Brain (organoid and tissue), 16 donors: ENCODE measurements at places on chromosomes 11 and 22.

GRCh38 chr11:46336563-46337180 lies 10.6 kb upstream of the DGKZ start:
- no peak for DNase-seq

DNA sequence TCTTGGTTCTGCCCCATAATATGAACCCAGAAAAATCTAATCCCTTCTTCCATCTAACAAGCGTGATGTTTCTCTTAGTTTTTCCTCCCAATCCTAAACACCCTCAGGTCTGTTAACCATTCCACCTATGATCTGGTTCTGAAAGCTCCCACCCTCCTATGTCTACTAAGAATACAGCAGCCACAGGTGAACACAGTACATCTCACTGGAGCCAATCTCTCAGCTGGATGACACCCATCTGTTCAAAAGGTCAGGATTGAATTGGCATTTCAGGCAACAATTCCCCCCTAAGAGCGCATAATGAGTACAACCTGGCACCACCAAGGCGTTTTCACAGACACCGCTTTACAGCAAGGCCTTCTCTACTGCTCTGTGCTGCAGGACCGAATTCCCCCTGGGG lies 19.0 kb upstream of the APOA1 start:
- DNase-seq, result no peak

DNA sequence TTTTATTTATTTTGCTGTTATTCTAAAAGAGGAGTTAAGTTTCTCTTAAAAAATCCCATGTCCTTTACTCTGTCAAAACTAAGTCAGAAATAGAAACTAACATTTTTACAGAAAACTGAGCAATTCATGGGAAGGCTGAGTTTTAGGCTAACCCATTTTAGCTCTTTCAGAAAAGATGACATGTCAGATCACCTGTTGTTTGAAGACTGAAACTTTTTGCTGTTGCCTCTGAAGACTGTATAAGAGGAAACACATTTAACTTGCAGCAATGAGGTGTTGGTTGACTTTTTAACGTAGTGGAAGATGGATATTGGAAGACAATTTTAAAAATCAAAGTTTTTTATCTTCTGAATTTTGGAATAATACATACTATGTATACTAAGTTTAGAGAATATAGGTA lies 115.4 kb downstream of the METTL15 start:
- DNase-seq, result no peak

DNA sequence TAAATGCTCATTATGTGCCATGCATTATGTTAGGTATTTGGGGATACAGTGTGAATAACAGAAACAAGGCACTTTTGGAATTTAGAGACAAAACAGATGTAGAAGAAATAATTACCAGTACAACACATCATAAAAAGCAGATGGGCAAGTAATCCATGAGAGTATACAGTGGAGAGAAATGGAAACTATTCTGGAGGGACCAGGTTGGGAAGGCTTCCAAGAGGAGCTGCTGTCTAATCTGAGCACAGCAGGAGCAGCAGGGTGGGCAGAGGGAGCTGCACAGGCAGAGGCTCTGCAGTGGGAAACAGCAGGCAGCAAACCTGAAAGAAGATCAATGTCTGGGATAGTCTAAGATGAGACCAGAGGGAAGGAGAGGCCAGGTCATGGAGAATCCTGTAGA lies 268.7 kb upstream of the CCDC90B start:
- peak; percentile 41 for DNase-seq
